Hypothalamus (tissue), 51 donors: ENCODE measurements at places on chromosomes 6 and 20.

GRCh38 chr6:169555971-169556617, 145.7 kb downstream of the WDR27 start:
- DNase-seq = no peak

- no peak for DNase-seq
Measured at GRCh38 chr6:78554341-78554740, 313.0 kb upstream of the IRAK1BP1 start.

DNA sequence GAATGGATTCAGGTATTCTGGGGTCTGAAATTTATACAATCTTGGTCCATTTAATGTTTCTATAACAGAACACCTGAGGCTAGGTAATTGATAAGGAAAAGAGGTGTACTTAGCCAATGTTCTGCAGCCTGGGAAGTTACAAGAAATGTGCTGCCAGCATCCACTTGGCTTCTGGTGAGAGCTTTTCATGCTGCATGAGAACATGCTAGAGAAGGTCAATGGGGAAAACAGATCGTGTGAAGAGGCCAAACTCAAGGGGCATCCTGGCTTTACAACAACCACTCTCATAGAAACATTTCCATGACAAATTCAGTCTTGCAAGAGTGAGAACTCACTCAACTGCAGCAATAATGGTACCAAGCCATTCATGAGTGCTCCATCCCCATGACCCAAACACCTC, 16.8 kb downstream of the IL22RA2 start:
- DNase-seq = no peak

GRCh38 chr20:5526516-5526915, 209.8 kb upstream of the PROKR2 start:
- DNase-seq = no peak

DNA sequence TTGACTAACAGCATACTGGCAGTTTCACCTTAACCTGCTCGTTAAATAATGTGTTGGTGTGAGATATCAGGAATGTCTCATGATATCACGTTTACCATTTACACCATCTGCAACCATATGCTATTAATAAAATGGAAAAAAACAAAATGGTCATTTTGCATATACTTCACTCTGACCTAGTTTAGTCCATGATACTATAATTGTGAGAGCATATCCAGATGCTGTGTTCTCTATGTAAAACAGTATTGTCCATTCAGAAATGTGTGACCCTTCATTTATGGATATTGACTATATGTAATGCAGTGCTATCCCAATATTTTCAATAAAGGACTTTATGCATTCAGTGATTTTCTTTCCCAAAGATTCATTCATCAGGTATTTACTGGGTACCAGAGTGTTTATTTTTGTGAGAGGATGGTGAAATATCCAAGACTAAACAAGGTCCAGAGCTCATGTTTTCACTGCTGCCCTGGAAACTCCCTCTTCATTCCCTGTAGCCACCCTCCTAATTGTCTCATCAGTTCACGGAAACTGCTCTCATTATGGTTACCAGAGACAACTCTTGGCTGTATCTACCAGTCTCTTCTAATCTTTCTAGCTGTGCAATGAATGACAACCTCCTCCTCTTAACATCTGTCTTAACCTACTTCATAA, 25.7 kb upstream of the HINT3 start:
- DNase-seq = no peak

DNA sequence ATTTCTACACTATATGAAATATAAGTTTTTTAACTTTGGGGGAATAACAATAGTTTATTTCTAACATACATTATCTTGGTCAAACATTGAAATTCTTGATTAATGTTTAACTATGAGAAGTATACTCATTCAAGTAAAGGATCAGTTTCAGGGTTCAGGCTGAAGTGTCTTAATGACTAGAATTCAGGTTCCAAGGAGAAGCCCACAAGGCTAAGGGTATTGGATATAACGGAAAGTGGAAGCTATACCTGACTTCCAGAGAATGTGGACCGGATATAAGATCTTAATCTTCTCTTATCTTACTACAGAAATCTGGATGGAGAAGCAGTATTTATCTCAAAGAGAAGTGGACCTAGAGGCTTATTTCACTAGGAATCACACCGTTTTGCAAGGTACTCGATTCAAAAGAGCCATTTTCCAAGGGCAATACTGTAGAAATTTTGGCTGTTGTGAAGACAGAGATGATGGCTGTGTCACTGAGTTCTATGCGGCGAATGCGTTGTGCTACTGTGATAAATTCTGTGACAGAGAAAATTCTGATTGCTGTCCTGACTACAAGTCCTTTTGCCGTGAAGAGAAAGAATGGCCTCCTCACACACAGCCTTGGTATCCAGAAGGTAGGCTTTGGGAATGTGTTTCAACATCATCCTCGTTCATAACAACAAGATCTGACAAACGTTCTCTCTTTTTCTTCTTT, at the start of gene TINAG:
TSS of gene TINAG (plus strand) at position 153 of the 697 bp plus-strand sequence. CDS start at position 263, 110 bp downstream.
- DNase-seq = no peak

DNA sequence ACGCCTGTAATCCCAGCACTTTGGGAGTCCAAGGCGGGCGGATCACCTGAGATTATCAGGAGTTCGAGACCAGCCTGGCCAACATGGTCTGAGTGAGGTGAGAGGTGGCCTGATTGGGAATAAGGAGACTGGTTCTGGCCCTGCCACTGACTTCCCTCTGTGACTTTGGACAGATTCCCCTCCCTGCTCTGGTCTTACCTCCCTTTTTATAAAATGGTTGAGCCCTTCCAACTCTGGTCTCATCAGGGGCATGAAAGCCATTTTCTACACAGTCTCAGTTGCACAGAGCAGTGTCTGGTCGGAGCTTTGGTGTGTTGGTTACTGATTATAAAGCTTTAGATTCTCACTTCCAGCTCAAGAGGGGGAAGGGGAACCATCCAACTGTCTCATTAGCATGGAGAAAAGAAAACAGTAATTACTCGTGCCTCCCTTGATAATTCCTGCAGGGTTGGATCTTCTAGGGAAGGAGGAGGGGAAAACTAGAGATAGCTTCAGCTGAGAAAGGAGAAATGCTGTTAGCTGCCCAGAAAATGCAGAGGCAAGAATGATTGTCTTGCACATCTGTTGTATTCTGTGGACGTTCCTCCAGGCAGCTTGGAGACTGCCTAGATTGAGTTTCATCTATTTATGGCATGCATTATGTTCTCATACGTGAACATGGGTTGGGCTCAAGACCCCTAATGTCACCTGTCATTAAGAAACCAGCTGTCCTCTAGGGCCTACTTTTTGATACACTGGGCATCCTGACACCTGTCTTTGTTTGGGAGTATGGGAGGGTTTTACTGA, 30.4 kb downstream of the RALY start:
- no peak for DNase-seq

GRCh38 chr20:58202044-58202443, 26.4 kb downstream of the ANKRD60 start:
- DNase-seq = no peak

GRCh38 chr6:80991316-80991715, 761.2 kb downstream of the TENT5A start:
- no peak for DNase-seq

DNA sequence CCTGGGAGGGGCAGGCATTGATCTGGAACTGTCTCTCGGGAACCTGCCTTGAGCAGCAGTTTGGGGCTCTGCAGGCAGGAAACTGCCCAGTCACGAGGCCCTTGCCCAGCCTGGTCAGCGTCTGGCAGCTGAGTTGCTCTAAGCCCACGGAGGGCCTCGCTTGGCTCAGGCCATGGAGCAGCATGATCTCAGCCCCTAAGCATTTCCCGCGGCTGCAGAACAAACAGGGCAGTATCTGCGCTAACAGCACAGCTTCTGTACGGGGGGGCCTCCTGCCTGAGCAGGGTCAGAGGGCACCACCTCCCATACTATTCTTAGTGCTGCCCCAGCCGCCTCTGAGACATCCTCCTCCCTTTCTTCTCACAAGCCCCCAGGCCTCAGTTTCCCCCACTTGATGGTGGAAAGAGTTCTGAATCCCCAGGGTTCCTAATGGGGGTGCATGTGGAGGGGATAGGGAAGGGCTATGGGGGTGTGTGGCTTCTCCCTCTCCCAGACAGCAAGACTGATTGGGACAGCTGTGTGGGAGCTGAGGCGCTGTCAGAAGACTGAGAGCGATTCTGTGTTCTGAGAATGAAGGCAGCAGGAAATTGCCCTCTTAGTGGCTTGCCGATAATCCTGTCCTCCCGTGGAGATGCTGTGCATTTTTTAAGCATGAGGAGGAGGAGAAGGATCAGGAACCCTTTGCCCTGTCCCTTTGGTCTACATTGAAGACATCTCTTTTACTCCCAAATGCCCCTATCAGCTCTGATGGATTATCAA, 46.4 kb downstream of the MOCS1 start:
- peak; percentile 71 for DNase-seq

DNA sequence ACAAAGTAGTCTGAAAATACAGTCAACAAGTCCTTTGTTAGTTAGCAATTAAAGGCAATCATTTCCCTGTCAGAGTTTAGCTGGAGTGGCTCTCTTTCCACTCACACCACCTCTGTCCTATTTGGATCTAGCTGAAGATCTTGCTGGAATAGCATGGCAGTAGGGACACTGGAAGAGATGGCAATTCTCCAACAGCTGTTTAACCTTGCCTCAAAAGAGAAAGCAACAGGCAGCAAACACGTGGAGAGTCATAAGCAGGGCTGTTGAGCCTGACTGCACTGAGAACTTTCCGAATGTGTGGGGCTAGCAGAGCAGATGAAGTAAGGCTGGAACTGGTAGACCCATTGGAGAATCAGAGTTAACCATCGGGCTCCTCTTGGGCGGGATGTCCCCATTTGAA, 38.0 kb upstream of the PRSS35 start:
- no peak for DNase-seq

DNA sequence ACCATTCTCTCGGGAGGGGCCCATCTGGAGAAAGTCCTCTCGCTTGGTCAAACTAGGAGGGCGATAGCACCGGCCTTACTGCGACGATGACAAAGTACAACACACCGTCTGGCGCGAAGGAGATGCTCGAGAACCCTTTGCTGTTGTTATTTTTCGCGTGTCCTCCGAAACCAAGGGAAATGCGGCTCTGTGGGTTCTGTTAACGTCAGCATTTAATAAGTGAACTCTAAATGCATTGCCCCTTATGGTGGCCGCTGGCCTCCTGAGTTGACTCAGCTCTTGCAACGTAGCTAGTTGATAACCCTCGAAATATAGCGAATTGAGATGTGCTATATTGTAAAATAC, 577 bp upstream of the SCAND1 start:
- no peak for DNase-seq

DNA sequence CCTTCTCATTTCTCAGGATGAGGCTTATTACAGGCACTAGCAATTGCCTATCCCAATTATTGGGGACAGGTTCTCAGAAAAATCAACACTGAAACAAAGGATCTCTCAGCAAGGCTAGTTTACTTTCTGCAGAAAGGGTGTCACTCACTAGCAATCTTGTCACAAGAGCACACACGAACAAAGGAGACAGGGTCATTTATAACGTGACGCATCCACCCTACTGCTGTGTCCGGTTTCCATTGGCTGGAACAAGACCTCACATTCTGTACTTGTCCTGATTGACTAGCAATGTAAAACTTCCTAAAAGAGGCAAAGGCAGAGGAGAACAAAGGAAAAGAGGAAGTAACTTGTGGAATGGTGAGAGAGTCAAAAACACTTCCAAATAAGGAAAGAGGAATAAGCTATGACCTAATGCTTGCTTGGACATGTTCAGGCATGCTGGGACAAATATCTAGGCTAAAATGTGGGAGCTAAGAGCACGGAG, 160.2 kb upstream of the STXBP5 start:
- DNase-seq = no peak

DNA sequence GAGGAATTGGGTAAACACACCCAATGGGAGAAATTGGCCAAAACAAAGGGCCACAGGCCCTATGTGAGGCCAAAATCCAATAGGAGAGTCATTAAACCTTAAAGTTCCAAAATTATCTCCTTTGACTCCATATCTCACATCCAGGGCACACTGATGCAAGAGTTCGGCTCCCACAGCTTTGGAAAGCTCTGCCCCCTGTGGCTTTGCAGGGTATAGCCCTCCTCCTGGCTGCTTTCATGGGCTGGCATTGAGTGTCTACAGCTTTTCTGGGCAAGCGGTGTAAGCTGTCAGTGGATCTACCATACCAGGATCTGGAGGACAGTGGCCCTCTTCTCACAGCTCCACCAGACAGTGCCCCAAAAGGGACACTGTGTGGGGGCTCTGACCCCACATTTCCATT, 160.5 kb downstream of the ADGRG6 start:
- DNase-seq = no peak

GRCh38 chr20:2759603-2760296, 40.7 kb downstream of the CPXM1 start:
- no peak for DNase-seq

DNA sequence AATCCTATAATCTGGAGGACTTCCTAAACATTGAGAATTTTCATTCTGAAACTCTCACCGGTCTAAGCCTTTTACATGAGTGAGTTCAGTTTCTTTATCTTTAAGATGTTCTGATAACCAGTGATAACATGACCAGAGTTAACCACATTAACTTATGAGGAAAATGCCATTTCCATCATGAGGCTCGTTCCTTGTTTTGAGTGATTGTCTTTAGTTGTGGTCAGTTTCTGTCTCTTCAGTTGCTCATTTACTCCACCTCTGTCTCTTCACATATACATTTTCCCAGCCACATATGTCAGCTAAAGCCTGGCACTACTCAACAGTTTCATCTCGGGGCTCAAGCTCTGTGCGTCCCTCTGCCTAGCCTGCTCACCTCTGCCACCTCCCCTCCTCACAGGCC, 70.4 kb downstream of the JAG1 start:
- no peak for DNase-seq
